ENCODE measurements at places on chromosomes 16 and 17.
A peak's percentile ranks its signal among the peaks of the same experiment; 100 is the strongest.

DNA sequence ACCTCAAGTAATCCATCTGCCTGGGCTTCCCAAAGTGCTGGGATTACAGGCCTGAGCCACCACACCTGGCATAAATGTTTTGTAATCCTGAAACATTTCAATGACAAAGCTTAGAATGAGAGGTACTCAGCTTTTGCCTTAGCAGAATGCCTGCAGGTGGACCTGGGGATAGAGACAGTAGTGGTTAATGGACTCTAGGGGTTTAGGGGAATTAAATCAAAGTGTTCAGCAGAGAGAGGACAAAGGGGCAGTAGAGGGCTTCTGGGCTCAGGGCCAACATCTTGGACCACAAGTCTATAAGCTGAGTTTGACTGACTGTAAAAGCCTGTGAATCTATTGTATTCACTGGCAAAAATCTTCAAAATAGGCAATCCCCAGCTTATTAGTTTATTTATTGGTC is 36.0 kb upstream of the MED13 start:
- no peak for DNase-seq
- peaks cover 7% of the 10 kb centered on the region for H3K27me3 ChIP-seq
- no peak overlapping the region for H3K4me3 ChIP-seq
- H3K27ac ChIP-seq, result no peak overlapping the region
- no peaks in the 10 kb centered on the region for H3K36me3 ChIP-seq

DNA sequence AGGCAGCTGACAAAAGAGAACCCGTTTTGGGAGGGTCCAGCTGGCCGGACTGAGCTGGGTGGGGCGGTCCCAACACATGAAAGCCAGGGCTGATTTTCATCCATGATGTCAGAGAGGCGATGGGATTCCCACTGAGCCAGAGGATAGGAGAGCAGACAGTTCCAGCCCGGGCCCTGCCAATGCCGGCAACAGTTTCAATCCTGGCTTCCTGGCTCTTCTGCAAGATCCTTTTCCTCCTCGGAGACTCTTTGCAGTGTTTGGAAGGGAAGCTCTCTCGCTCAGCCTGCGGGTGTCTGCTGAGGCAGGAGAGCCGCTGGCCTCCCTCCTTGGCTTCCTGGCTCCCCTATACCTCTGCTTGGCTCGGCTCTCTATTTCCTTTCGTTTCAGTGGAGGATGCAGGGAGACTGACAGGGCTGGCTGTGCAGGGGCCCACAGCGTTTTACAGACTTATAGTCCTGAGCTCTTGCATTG is 145.5 kb upstream of the SOX9 start:
- H3K27ac ChIP-seq, result peak overlapping the region; percentile 90
- DNase-seq, result peak; percentile 73
- H3K4me3 ChIP-seq, result peak overlapping the region; percentile 51

- H3K4me1 ChIP-seq, result peaks cover 18% of the 10 kb centered on the region
- H3K27ac ChIP-seq, result no peak overlapping the region
- H3K36me3 ChIP-seq, result no peaks in the 10 kb centered on the region
- H3K4me3 ChIP-seq, result no peak overlapping the region
Measured at GRCh38 chr17:49513641-49514040, 18.5 kb downstream of the NGFR start.

DNA sequence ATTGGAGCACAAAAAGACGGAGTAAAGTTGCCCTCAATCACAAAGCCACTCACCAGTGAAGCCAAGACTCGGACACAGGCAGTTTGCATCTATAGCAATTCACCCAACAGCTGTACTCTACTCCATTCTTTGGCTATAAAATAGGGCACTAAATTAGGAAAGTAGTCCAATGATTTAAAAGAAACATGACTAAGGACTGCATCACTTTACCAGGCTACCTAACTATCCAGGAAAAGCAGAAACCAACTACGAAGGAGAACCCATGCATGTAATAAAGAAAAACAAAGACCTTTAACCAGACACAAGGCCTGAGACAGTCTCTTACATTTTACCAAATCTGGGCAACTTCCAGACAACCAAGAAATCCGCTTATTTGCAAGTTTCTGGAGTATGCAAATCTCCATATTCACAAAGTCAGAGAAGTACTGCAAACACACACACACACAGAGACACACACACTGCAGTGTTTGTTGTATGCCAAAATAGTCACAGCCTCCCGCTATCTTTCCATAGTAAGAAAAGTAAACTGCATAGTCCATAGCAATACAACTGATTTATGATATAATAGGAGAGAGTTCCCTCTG is 59.8 kb downstream of the CDH11 start:
- peaks cover 2% of the 10 kb centered on the region for H3K36me3 ChIP-seq
- no peak for DNase-seq
- H3K27ac ChIP-seq, result no peak overlapping the region
- no peaks in the 10 kb centered on the region for H3K27me3 ChIP-seq

GRCh38 chr16:6704306-6704930 is 628.2 kb upstream of the RBFOX1 start:
- H3K27ac ChIP-seq, result no peak overlapping the region
- H3K36me3 ChIP-seq, result no peaks in the 10 kb centered on the region
- DNase-seq, result no peak
- H3K4me1 ChIP-seq, result no peaks in the 10 kb centered on the region
- no peaks in the 10 kb centered on the region for H3K27me3 ChIP-seq

GRCh38 chr17:74971842-74972106 is 785 bp downstream of the HID1 start:
- no peaks in the 10 kb centered on the region for H3K4me1 ChIP-seq
- H3K36me3 ChIP-seq, result no peaks in the 10 kb centered on the region
- no peak overlapping the region for H3K27ac ChIP-seq
- H3K27me3 ChIP-seq, result peaks cover 27% of the 10 kb centered on the region

Data from fibroblast of lung (primary cell).